ENCODE measurements at places on chromosomes 4 and X. TPM values are rescaled to one million over a fixed set of nuclear protein-coding genes. Genes with fewer than 3 reads are reported as not detected.

DNA sequence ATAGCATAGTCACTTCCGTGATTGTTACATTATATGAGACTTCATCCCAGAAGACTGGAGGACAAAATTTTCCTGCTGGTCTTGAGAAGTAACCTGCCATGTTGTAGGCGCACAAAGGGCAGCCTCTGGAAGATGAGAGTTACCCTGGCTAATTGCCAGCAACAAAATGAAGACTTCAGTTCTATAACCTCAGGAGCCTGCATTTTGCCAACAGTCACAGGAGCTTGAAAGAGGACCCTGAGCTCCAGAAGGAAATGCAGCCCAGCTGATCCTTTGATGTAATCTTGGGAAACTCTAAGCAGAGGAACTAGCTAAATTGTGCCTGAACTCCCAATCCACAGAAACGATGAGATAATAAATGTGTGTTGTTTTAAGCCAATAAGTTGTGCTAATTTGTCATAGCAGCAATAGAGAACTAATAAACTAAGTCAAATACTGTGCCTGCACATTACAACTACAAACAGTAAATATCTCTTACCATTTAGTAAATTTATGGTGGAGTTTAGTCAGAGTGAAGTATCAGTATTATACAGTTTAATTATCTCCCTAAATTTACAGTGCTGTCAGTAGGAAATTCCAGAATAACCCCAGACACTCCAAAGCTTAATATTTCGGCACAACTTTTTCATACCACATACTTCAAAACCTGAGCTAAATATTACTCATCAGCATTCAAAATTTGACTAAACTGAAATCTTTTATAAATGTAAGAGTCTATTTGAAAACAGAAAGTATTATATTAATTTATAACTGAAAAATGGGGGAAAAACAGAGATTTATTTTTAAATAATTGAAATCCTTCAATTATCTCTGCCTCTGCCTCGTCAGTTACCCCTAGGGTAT is 90.1 kb upstream of the MAPK10 start:
- peak; percentile 6 for DNase-seq

DNA sequence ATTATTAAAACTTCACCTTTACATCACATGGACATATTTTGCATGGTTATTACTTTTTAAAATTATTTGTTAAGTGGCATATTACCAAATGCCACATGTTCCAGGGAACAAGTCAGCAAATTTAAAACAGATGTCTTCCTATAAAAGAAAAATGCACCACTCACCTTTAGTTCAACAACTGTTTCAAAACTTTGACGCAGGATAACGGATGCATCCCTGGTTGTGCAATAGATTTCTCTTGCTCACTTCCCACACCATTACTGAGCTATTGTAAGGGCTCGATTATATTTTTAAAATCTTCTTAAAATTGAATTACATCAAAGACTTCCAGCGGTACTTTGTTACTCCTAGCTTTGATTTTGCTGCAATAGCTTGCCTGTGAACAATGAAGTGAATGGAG is 93.0 kb upstream of the ARHGAP24 start:
- no peak for DNase-seq

- DNase-seq: peak; percentile 23
These were observed at the start of gene GDI1 for GRCh38 chrX:154436983-154437752. Gene GDI1 (plus strand): TSS chrX:154437154. CDS start chrX:154437255, 101 bp downstream.

GRCh38 chrX:10168226-10168625 is 11.5 kb downstream of the CLCN4 start:
- DNase-seq: no peak

GRCh38 chr4:21888195-21888976 is 60.2 kb downstream of the KCNIP4 start:
- peak; percentile 86 for DNase-seq

GRCh38 chr4:169236873-169237626 is 33.7 kb downstream of the SH3RF1 start:
- DNase-seq: peak; percentile 31

DNA sequence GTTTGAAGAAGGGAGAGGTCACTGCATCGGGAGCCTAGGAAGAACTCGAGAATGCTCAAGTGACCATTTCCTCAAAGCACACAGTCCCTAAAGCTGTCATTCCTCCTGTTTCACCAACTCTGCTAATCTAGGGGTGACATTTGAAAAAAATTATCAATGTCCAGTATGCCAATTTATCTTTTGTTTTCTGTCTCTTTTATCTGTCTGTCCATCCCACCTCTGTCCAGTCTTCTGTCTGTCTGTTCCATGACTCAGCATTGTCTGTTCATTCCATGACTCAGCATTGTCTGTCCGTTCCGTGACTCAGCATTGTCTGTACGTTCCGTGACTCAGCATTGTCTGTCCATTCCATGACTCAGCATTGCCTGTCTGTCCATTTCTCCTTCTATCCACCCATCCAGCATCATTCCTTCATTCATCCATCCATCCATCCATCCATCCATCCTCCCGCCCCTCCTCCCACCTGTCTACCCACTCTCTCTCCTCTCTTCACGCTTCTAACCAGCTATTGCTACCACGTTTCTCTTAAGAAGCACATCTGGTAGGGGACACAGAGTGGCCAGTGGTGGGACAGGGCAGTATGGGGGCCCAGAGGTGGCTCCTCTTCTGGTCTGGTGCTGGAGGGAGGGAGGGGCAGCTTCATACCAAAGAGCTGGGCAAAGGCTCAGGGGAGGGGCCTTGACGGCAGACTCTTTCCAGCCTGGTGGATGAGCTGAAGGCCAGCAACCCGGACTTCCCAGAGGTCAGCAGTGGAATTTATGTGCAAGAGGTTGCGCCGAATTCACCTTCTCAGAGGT is 34.1 kb downstream of the HTRA3 start:
- DNase-seq: peak; percentile 91

GRCh38 chrX:6930307-6930849 is 217.1 kb upstream of the STS start:
- no peak for DNase-seq

GRCh38 chrX:23694606-23695005 is 27.3 kb downstream of the PRDX4 start:
- DNase-seq: peak; percentile 65

DNA sequence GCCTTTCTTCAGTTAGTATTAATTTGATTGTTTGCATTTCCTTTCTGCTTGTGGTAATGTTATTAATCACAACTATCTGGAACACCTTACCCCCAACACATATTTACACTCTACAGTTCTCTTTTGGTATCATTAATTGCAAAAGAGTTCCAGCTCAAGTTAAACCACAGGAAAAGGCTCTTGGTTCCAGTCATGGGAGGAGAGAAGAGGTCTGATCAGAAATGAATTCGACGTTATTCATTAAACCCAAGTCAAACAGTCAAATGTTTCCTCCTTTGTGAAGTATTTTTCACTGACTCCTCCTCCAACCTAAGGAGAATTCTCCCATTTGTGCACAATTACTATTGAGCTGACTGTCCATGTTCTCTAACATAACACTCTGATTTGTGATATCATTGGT is 91.4 kb downstream of the SLC39A8 start:
- no peak for DNase-seq

DNA sequence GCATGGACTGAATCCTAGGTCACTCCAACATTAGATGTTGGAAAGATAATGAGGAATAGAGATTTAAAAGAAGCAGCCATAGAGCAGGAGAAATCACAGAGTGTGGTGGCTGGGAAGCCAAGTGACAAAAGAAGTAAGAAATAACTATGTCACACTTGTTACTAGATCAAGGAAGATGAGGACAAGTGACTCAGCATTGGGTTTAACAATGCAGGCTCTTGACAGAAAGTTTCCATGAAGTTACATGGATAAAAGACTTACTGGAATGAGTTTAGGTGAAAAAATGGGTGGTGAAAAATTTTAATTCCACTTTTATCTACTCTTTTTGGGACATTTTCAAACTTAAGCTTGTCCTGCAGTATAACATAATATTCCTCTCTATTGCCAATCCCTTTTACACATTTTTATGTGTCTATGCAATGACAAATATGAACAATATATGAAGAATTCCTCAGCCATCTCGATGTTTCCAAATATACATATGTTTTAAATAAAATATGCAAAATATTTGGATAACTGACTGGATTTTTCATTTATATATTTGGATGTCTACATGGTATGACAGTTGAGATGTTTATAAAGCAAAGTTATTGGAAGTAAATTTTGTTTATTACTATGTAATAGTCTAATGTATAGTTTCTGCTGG is 462.6 kb downstream of the IL15 start:
- no peak for DNase-seq

DNA sequence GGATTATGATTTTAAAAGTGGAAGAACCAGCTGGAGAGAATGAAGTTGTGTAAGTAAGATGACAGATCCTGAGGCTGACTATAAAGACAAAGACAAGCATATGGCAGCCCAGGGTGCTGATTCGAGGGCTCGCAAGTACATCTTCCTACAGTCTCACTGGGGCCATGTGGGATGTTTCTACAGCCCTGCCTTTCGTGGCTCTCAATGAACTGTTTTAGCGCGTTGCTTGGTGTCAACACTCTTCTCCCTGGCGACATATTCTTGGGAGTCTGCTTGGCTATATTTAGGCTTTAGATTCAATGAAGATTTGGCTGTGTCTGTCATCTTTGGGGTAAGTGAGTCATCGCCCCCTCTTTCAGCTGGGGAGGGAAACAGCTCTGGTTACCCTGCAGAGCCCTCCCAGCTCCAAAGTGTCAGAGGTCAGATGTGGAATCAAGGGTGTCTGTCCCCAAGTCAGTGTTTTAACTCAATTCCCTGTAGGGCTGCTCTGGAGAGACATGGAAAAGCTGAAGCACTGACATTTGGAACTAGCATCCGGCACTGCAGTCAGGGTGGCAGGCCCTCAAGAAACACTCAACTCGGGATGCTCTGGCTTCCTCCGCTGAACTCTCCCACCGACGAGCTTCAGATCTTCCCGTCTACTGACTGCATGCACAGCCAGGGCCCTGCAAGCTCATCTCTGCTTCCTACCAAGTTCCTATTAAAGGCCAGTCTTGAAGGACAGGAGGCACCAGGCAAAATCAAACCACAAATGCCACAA is 65.7 kb downstream of the GATB start:
- DNase-seq: no peak

GRCh38 chrX:14758029-14758491 is 114.8 kb downstream of the FANCB start:
- no peak for DNase-seq

DNA sequence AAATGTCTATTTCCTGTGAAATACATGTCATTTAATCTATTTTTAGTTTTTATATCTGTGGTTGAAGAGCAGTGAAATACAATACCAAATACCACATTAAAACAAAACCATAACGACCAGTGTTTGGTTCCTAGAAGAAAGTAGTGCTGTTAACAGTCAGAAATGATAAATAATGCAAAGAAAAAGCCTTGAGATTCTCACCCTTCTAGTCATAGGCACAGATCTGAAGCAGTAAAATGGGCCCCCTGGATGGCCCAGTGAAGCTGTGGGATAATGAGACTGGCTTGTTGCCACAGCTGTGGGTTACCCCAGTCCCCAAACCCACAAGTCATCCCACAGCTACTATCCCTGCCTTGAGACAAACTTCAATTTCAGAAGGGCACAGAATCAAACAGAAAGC is 137.3 kb upstream of the RPL34 start:
- DNase-seq: no peak

- peak; percentile 55 for DNase-seq
These were observed 126.5 kb downstream of the CBR4 start for GRCh38 chr4:168883513-168883912.

GRCh38 chr4:79996851-79997250 is 76.2 kb downstream of the ANTXR2 start:
- DNase-seq: no peak

DNA sequence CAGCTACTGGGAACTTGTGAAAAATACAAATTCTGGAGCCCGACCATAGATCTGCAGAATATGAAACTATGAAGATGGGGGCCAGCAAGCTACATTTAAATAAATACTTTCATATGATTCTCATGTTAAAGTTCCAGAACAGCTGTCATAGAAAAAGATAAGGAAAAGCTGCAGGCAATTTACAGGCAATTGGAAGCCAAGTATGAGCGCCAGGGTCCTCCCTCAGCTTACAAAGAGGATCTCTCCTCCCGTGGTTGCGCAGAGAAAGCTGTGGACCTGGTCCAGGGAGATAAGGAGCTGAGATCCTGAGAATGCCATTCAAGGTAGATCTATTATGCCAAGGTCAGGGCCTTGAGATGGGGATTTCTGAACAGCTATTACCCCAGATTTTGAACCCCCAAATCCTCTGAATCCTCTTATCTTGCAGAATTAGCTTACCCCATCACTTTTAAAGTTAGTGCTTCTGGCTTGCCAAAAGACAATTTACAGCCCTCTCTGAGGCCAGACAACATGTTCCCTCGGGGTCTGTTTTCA is 25.6 kb upstream of the FRAS1 start:
- peak; percentile 51 for DNase-seq

- no peak for DNase-seq
These were observed 9.3 kb downstream of the PRDM8 start for GRCh38 chr4:80206521-80207171.

DNA sequence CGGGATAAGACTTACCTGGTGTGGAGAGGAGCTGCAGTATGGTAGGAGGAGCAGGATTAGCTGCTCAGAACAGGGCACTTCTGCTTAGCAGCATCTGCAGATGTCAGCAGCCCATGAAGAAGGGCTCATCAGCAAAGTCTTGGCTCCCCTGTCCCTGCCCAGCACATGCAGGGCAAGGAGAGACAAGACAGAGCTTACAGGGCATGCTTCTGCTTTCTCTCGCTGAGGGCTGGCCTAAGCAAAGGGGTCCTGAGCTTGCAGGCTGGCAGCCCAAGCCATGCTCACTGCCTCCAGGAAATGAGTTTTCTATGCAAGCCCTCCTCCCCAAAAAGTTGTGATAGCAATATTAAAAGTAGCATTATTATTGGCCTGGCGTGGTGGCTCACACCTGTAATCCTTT is 39.5 kb upstream of the TAPT1 start:
- DNase-seq: no peak

DNA sequence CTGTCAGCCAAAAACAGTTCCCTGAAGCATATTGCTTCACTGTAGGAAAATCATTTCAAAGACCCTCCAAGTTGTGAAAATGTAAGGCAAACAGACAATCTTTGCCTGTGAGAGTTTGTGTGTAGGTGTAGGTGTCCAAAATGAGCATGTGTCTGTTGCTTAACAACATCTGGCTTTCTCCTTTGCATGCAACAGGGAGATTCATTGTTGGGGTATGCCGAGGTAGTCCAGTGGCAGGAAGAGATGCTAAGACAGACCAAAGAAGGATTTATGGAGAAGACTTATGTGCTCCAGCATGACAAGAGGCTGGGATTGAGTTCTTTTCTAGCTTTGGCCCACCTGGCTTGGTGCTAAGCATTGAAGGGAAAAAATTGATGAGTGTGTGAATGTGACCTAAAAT is 29.8 kb upstream of the SMAD1 start:
- no peak for DNase-seq

- DNase-seq: no peak
These were observed 50.5 kb upstream of the PUDP start for GRCh38 chrX:7198499-7198898.

TRMT2B gene
- total RNA-seq: 18.3 TPM

VCX gene
- total RNA-seq: not detected

RASSF6 gene
- total RNA-seq: not detected

PSAPL1 gene
- not detected for total RNA-seq

CSAG3 gene
- total RNA-seq: not detected

ADGRG4 gene
- total RNA-seq: not detected

CNGA2 gene
- total RNA-seq: not detected

BMX gene
- total RNA-seq: 0.90 TPM

ANOS1 gene
- 7.5 TPM for total RNA-seq

PAPSS1 gene
- 62.0 TPM for total RNA-seq

GAGE12F gene
- total RNA-seq: not detected

HPSE gene
- 2.7 TPM for total RNA-seq

All from fibroblast of the aortic adventitia (primary cell).